ENCODE measurements at places on chromosomes 16 and 17.

GRCh38 chr16:86555704-86556075 is 655 bp upstream of the MTHFSD start:
- no peak for DNase-seq

DNA sequence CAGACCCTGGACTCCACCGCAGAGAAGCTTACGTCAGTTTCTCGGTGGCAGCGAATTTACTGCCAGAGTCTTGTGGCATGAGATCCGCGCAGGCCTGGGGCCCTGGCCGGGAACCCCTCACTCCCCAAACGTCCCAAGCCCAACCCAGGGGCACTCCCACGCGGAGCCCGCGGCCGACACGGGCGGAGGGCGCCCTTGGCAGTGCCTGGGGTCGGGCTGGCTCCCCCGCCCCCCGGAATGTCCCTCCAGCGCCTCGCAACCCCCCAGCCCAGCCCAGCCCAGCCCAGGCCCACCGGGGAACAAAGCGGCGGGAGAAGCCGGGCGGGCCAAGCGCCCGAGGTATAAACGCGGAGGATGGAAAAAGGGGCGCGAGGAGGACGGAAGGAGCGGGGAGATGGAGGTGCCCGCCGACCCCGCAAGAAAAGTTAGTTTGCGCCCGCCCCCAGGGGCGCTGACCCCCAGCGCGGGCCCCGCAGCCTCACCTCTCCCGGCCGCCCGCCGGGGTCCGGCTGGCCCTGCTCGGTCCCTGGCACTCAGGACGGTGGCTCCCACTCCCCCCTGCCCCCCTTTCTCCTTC is 330 bp downstream of the CASKIN2 start:
- DNase-seq: no peak

- no peak for DNase-seq
Measured at GRCh38 chr16:53642094-53642493, 61.6 kb downstream of the RPGRIP1L start.

DNA sequence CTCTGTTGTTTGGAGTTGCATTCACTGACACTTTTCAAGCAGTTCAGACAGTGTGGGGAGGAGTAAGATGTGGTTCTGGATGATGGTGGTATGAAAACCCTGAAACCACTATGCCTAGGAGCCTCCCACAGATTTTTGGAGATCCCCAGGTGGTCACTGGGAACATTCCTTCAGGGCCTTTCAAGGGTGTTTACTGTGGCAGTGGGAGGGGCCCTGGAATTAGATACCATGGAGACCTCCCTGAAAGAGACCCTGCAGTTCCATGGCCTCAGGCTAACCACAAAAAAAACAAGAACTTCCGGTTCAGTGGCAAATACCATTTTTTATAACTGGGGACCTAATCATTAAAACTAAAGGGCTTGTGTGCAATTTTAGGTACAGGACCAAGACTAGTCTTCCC is 79.9 kb downstream of the TMEM100 start:
- DNase-seq: no peak

GRCh38 chr17:47335101-47335936 is 11.6 kb downstream of the EFCAB13 start:
- no peak for DNase-seq

- DNase-seq: no peak
Measured at GRCh38 chr16:11320170-11320569, 25.1 kb upstream of the RMI2 start.

DNA sequence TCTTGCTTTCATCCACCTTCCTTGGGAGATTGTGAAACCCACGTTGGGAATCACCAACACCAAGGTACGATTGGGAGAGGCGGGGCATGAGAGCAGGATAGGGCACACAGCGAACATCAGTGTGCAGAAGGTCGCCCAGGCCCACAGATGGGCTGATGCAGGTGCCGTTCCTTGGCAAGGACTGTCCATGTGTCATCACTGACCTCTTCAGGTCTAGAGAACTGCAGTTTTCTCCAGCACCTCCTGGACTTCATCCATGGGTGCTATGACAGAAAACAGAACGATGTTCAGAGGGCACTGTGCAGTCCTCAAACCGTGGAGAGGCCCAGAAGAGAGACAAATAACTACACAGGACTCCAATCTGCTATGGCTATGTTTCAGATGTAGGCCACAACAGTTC is 23.9 kb upstream of the TAT start:
- no peak for DNase-seq

GRCh38 chr16:88811769-88812512 is at the start of gene APRT:
Gene APRT, minus strand, starts transcription at chr16:88811928. Its CDS starts 29 bp downstream, at chr16:88811899.
- peak; percentile 71 for DNase-seq

DNA sequence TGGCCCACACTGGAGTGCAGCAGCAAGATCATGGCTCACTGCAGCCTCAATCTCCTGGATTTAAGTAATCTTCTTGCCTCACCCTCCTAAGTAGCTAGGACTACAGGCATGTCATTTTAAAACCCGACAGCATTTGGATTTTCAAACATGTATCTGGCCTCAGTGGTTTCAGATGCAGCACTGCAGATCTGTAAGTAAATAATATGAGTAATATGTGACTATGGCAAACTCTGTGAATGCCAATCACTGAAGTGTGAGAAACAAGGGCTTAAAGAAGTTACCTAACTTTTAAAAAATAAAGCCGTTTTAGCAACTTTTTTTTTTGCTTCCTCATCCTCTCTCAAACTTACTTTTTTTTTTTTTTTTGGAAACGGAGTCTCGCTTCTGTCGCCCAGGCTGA is 11.9 kb downstream of the CEP20 start:
- no peak for DNase-seq

- DNase-seq: no peak
Measured at GRCh38 chr16:2963074-2963722, 877 bp upstream of the KREMEN2 start.

DNA sequence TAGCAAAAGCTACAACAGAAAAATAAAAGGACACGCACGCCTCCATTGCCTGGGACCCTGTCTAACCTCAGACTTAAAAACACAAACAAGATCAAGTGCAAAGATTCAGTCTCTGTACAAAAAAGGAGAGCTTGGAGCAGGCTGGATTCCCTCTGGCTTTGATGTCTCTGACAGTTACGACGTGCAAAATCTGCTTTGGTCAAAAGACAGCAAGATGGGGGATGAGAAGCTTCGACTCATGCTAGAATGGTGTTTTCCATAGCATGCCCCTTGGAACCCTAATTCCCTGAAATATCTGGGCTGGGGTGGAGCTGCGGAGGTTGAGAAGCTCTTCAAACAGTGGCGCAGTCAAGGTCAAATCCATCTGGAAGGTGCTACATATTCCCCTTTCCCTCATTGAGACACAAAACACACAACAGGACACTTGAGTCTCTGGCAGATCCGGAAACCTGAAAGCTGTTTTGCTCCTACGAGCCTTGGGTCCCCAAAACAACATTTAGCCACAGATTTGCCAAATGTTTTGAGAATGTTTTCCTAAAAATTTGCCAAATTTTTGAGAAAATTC is 9.1 kb downstream of the MYH11 start:
- no peak for DNase-seq

GRCh38 chr16:69195369-69196029 is 8.5 kb downstream of the SNTB2 start:
- DNase-seq: peak; percentile 6

DNA sequence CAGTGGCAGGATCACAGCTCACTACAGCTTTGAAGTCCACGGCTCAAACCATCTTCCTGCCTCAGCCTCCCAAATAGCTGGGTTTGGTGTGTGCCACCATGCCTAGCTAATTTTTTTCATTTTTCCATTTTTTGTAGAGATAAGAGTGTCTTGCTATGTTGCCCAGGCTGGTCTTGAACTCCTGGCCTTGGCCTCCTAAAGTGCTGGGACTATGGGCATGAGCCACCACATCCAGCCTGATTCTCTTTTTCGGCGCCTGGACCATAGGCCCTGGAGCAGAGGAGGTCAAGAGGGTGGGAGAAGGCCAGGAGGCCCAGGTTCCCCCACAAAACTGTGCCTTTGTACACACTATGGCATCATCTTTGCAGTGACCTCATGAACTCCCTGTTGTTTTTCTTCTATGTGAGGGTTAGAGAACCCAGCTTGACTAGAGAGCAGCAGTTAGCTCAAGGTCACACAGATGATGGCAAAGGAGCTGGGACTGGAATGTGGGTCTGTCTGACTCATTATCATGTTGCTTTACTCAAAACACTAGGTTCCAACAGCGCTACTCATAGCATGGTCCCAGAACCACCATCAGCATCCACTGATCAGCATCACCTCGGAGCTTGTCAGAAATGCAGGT is 16.3 kb downstream of the SCN4A start:
- no peak for DNase-seq

DNA sequence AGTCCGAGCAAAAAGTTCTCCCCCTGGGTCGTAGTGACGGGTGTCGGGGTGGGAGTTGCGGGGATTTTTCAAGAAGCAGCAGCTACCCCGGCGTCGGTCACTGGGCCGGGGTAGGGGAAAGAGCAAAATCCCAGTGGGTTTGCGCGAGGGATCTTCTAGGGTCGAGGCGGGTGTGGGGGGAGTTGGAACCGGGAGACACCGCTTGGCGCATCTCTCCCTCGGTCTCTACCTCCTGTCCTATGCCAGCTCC is 2.3 kb upstream of the UBTF start:
- DNase-seq: no peak

DNA sequence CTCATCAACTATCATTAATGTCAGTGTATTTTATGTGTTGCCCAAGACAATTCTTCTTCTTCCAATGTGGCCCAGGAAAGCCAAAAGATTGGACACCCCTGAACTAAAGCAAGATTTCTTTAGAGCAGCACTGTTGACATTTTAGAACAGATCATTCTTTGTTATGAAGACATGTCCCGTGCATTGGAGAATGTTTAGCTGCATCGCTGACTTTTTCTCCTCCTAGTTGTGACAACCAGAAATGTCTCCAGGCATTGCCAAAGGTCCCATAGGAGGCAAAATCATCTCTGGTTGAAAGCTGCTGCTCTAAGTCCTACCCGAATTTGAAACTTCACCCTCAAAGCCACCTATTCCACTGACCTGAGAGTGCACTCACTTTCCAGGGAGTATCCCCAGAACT is 62.7 kb upstream of the IRX6 start:
- DNase-seq: no peak

- no peak for DNase-seq
Measured at GRCh38 chr17:13776027-13776551, 174.4 kb upstream of the HS3ST3A1 start.

All from NCI-H187 (cell line).